LHCN-M2 (cell line): ENCODE measurements at places on chromosomes 1 and 21. TPM values are rescaled to one million over a fixed set of nuclear protein-coding genes. Genes with fewer than 3 reads are reported as not detected.
A peak's percentile ranks its signal among the peaks of the same experiment; 100 is the strongest.

GRCh38 chr1:164982545-164982944 lies 374.0 kb downstream of the LMX1A start:
- no peak for DNase-seq

GRCh38 chr1:202642619-202643291 lies 67.5 kb downstream of the SYT2 start:
- DNase-seq, result no peak

DNA sequence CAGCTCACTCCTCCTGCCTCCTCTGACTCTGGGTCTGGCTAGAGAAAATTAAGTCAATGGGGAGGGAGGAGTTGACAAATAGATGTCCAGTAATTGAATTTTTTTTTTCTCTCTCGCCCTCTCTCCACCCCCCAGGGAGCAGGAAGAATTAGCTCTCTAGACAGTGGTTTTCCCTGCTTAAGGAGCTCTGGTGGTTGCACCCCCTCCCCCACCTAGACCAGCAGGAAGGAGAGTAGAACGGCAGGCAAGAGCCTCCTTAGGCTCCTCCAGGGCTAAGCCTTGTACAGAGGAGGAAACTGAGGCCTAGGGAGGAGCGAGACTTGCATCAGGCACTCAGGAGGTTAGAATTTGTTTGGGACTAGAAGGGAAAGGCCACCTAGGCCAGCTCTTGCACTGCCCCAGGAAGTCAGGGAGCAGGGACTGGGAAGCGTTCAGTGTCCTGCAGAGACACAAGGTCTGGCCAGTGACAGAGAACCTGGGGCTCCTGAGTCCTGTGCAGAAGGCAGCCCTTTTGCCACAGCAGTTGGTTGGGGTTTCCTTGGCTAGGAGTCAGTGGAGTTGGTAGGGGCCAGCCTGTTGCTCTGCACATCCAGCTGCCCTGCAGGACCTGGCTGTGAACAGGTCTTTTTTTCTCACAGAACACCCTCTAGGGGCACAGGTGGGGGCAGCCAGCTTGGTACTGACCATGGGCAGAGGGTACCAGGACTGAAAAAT lies 49.5 kb upstream of the ACOT11 start:
- DNase-seq, result no peak

GRCh38 chr1:100627054-100627716 lies 89.2 kb downstream of the GPR88 start:
- peak; percentile 94 for DNase-seq

DNA sequence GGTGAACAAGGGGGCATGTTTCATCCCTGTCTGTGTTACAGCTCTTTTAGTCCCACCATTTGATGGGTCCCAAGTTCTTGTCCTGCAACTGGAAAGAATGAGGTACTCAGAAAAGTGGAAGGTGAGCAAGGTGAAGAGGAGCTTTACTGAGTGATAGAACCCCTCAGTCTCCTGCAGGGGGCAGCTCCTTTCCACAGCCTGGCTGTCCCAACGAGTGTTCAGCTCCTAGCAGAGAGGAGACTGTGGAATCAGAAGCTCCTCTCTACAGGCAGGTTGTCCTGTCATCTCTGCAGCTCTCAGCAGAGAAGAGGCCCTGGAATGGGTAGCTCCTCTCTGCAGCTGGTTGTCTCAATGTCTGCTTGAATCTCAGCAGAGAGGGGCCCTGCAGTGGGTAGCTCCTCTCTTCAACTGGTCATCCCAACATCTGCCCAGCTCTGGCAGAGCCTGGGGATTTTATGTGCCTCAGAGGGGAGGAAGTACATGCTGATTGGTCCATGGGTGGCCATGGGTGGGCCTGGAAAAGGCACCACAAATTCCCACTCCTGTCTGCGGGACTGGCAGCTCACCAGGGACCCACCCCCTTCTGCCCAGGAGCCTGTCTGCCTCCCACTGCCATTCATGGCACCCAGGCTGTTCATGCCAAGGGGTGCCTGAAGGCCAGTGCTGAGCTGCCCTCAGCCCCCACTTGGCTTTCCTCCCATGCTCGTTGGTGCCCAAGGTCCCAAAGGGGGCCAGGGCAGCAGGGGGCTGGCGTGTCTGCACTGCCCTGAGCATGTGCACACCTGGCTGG lies 25.7 kb downstream of the LDLRAD1 start:
- DNase-seq, result no peak

GRCh38 chr1:204367956-204368355 lies 8.2 kb upstream of the PLEKHA6 start:
- no peak for DNase-seq

GRCh38 chr1:18875107-18875795 lies 15.8 kb upstream of the TAS1R2 start:
- DNase-seq, result peak; percentile 66

DNA sequence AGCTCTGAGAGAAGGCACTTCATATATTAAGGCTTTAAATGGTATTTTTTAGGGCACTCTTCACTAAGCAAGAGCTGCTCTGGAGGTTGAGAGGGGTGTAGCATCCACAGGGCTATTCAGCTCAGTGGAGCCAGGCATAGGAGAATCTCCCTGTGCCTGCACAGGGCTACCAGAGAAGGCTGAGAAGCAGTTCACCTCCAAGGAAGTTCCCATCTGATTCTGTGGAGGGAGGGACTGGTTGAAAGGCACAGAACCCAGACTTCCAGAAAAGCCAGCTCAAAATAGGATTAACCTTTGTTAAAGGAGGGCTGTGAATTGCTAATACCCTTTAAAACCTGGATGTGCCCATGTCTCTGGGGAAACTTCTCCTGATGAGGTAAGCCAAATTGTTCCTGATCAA lies 304.5 kb downstream of the TTLL7 start:
- DNase-seq, result no peak

- DNase-seq, result no peak
These were observed at the start of gene GPR61 for GRCh38 chr1:109539676-109540075. TSS of gene GPR61 (plus strand) at chr1:109539872. CDS start at chr1:109543023, 3,151 bp downstream.

DNA sequence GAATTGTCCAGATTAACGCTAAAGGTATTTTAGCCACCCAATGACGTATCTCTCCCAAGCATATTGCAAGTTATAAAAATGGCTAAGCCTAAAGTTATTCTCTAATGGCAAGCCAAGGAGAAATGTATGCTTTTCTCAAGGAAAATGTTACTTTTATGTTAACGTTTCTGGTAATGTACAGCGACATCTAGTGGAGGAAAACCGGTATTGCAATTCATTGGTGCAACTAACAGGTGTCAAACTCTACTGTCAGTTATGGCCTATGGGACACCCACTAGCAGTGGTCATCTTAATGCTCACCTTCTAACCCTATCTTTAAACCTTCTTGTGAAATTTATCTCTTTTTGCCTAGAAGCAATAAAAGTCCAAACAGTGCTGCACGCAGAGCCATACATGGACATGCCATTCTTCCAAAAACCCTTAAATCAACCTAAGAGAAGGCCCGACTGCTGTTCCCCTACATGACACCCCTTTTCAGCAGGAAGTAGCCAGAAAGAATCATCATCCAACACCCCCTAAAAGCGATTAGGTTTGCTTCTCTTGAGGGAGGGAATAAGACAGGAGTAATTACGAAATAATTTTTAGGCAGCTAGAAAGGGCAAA lies 68.7 kb upstream of the LRIF1 start:
- peak; percentile 41 for DNase-seq

DNA sequence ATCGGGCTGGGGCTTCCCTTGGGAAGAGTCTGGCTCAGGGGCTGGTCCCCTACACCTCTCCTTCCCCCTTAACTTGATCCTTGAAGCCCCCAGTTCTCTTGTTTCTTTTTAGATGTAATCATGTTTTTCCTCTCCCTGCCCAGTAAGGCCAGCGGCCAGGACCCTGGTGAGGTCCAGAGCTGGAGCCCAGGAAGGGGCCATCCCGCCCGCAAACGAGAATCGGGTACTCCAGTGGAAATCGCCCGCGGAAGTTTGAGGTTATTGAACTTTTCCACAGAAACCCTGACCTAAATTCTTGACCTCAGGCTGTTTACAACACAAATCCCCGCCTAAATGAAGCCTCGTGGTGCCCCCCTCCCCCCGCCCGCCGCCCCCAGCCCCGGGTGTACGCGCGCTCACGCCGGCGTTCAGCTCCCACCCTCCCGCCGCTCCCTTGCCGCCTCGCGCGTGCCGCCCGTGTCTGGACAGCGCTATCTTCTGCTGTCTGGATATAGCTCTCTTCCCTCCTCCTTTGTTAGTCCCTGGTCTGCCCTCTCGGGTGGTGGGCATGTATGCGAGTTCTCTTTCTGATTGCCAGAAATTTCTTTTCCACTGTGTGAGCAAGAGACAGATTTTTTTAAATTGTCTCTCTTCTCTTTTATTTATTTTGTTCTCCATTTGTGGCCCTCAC lies 165.9 kb upstream of the CACNA1E start:
- DNase-seq, result no peak

DNA sequence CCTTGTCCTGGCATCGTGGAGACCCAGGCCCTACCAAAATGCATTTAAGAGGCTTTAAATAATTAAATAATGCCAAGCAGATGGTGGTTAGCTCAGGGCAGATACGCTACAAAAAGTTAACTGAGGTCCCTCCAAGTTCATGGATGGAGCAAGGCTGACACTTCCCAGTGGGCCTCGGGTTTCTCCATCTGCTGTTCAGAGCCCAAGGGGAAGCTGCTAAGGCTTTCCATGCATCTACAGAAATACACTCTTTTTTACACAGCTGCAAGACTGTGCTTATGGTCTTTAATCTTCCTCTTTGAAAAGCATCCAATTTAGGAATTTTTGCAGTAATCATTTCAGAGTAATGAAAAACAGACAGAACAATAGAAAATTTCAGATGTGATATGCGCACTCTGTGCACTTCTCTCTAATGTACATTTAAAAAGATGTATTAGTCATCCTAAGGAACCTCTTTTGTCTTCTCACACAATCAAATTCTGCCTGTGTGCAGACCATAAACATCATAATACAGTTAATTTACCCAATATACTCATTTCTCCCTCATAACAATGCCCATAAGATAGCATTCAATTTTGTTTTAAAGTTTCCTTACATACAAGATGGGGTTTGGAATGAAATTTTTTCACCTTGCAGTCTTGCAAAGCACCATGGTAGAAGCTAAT lies 173.2 kb upstream of the ATP1B1 start:
- DNase-seq, result no peak

DNA sequence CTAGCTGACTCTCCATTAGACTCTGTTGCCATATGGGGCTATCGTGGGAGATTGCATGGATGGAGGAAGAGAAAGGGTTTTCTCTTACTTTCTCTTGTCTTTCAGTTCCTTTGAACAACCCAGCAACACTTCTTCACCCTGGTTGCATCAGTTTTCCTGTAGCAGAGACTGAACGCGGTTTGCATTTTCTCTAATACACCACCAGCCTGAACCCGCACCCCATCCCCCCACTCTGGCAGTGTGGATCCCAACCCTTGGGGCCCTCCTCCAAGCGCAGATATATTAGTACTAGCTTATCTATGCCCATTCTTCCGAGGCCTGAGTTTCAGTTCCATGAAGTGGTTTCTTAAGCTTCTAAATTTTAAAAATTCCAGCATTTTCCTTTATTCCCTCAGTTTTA lies 12.6 kb downstream of the DR1 start:
- no peak for DNase-seq

- no peak for DNase-seq
These were observed 23.7 kb upstream of the SRRM1 start for GRCh38 chr1:24619376-24619775.

GRCh38 chr1:86464819-86465218 lies 3.9 kb upstream of the CLCA1 start:
- DNase-seq, result no peak

DNA sequence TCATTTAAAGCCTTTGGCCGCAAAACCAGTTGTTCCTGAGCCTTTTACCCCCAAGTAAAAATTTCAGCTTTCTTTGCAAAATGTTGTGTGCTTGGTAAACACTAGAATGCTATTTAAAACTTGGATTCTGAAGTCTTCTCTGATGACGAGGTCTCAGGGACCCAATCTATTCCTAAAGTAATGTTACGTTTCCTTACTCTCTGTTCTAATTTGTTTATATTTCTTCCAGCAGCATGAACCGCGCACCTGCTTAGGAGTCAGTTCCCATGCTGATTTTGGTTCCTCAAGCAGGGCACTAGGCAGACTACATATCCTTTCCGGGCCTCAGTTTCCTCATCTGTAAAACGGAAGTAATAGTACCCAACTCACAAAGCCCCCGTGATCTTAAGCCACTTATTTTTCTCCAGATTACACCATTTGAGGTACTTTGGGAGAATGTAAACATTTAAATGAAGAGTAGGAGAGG lies 969 bp upstream of the ALDH4A1 start:
- no peak for DNase-seq

- DNase-seq, result peak; percentile 74
These were observed 178.6 kb downstream of the GPR52 start for GRCh38 chr1:174626031-174627025.

DNA sequence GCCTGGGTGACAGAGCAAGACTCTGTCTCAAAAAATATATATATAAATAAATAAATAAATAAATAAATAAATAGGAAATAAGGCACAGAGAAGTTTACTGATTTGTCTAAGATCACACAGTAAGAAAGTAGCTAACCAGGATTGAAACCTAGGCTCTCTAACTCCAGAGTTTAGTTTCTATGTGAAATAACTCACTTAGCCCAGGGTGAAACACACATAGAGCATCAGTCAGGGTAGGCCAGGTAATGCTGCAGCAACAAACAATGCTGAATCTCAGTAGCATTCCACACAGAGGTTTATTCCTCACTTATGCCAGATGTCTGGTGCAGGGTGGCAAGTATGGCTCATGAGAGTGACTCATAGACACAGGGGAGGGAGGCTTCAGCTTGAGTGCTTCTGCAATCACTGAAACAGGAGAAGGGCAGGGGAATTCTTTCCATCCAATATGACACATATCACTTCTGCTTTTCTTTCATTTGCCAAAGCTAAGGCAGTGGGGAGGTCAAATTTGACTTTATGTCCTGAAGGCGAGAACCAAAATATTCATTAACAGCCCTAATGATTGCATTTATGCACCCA lies 37.1 kb upstream of the KANK4 start:
- DNase-seq, result peak; percentile 89

DNA sequence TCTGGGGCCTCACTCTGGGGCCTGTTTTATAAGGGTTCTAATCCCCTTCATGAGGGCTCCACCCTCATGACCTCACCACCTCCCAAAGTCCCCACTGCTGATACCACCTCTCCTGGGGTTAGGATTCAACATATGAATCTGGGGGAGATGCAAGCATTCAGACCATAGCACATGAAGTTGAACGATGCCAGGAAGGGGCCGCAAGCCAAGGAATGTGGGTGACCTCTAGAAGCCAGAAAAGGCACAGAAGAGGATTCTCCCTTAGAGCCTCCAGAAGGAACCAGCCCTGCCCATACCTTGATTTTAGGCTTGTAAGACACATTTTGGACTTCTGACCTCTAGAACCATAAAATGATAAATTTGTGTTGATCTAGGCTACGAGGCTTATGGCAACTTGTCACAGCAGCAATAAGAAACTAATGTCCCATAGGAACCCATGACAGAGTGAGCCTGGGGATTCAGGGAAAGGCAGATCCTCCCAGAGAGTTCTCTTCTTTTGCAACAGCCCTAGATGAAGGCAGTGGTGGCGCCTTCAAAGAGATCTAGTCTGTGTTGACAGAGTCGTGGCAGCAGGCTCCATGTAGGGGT lies 27.9 kb downstream of the TRIM67 start:
- no peak for DNase-seq

GRCh38 chr1:195948123-195948895 lies 659.9 kb downstream of the KCNT2 start:
- DNase-seq, result no peak

The COL9A2 gene
- total RNA-seq, result not detected in 2 replicates

The PRELP gene
- total RNA-seq, result 0.06 TPM in 2 replicates

The B3GALT5 gene
- total RNA-seq, result 1.3 and 1.6 TPM in 2 replicates

The LRRC40 gene
- 31.9 and 33.8 TPM in 2 replicates for total RNA-seq

The SLC45A1 gene
- total RNA-seq, result 4.0 and 4.2 TPM in 2 replicates

The ARMH1 gene
- total RNA-seq, result not detected in 2 replicates

The ABCB10 gene
- total RNA-seq, result 21.6 and 23.1 TPM in 2 replicates

The BTBD8 gene
- total RNA-seq, result 2.7 and 3.4 TPM in 2 replicates

The EPS15 gene
- 22.8 and 27.5 TPM in 2 replicates for total RNA-seq
